ENCODE measurements at places on chromosomes 16 and 17.

DNA sequence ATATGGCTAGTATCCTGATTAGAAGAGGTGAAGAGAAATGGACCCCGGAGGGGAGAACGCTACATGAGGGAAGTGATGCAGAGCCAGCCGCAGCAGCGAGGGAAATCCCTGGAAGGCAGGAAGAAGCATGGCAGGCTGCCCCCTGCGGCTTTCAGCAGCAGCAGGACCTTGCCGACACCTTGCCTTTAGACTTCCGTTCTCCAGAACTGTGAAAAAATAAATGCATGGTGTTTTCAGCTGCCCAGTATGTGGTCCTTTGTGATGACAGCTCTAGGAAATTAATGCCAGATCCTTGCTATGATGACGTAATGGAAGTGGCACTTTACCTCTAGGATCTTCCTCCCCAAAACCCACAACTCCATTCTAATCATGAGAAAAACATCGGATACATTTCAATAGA lies 9.7 kb upstream of the ZFP1 start:
- DNase-seq = no peak

GRCh38 chr16:11350921-11351335 lies 5.7 kb downstream of the RMI2 start:
- no peak for DNase-seq

GRCh38 chr16:48353565-48354163 lies 31.5 kb downstream of the SIAH1 start:
- DNase-seq = peak; percentile 73

DNA sequence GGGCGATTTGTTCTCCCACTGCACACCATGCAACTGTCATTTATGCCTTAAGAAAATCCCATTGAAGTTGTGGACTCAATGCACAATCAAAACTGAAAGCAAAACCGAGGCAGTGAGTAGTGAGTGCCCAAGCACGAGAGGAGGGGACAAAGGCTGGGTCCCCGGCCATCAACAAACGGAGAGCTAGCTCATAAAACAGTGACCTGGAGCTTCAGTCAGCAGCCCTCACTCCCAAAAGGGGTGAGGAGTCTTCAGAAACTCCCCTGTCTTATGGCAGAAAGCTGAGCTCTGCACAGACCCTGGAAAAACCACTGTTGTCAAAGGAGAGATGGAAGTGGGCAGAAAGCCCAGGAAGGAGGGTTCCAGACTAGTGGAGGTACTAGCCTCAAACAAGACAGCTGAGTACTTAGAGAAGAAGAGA lies 96.9 kb downstream of the ADCY9 start:
- DNase-seq = no peak

DNA sequence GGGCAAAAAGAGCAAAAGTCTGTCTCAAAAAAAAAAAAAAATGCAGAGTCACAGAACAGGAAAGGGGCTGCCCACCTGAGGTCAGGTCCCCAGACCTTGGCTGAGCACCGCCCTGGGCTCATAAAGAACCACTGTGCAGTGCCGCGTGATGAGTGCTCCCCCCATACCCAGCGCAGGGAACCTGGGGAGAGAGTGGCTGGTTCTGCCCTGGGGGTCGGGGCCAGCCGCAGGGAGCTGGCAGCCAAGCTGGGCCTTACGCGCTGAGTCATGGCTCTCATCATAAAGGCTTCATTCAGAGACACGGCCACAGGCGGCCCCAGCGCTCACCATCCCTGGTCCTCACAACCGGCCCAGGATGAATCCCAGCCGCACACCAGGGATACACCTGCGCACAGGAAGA lies 80.7 kb downstream of the RAB11FIP4 start:
- DNase-seq = no peak

DNA sequence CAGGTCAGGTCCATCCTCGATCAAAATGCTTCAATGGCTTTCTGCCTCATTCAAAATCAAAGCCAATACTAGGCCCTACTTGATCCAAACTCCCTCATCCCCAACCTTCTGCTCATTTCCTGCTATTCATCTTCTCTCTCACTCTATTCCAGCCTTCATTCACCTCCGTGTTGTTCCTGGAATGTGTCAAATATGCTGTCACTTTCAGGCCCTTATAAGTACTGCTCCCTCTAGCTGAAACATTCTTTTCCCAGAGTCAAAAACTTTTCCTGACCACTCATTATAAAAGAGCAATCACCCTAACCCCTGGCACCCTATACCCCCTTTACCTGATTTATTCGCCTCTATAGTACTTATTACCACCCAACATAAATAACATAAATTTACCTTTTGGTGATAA lies 303.7 kb upstream of the PMFBP1 start:
- no peak for DNase-seq

GRCh38 chr17:79791735-79792161 lies 5.1 kb downstream of the CBX8 start:
- no peak for DNase-seq

DNA sequence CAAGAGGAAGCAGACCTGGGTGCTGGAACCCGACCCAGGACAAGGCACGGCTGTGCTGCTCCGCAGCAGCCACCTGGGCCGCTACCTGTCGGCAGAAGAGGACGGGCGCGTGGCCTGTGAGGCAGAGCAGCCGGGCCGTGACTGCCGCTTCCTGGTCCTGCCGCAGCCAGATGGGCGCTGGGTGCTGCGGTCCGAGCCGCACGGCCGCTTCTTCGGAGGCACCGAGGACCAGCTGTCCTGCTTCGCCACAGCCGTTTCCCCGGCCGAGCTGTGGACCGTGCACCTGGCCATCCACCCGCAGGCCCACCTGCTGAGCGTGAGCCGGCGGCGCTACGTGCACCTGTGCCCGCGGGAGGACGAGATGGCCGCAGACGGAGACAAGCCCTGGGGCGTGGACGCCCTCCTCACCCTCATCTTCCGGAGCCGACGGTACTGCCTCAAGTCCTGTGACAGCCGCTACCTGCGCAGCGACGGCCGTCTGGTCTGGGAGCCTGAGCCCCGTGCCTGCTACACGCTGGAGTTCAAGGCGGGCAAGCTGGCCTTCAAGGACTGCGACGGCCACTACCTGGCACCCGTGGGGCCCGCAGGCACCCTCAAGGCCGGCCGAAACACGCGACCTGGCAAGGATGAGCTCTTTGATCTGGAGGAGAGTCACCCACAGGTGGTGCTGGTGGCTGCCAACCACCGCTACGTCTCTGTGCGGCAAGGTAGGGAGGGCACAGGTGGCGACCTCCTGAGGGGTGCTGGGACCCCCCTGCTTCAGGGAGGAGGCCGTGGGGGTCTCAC lies 667 bp downstream of the FSCN2 start:
- DNase-seq = no peak

DNA sequence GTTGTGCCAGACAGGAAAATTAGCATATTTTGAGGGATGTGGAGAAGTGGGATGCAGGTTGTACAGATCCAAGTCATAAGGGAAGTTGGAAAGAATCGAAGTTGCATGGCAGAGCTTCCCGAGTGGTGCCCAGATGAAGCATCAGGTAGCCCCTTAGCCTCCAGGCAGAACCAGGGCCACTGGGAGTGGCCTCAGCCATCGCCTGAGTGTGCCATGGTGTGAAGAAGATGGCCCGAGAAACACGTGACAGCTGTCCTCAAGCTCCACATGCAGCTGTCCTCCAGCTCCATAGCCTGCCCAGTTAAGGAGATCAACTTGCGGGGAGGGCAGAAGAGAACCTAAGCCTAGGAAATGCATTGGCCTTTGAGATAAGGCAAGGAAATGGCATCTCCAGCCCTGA lies 33.5 kb downstream of the TMC6 start:
- DNase-seq = no peak

DNA sequence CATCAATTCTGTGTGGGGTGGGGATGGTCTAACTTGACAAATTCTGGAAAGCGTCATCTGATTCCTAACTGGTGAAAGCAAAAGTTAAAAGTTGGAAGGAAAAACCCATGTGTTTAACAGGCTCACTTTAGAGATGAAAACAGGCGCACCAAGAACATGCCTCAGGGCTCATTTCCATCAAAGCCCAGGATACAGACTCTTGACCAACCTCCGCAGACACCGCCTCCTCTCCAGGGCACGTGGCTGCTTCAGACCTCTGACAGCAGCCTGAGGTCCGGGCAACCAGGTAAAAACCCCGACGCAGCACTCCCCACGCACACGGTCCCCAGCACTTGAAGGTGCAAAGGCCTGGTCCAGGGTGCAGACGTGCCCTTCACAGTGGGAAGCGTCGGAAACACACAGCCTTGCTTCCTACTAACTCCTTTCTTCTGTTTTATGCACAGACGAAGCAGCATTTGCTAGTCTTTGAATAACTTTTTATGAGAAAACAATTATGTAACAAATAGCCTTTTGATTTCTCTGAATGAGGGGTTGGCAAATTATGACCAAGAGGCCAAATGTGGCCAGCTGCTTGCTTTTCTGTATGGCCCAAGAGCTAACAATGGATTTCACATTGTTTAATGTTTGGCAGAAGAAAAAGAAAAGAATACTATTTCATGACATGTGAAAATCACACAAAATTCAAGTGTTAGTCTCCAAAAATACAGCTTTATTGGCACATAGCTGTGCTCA lies 44.2 kb upstream of the TRAP1 start:
- no peak for DNase-seq

GRCh38 chr17:76903631-76904030 lies 35.4 kb downstream of the MGAT5B start:
- DNase-seq = no peak

DNA sequence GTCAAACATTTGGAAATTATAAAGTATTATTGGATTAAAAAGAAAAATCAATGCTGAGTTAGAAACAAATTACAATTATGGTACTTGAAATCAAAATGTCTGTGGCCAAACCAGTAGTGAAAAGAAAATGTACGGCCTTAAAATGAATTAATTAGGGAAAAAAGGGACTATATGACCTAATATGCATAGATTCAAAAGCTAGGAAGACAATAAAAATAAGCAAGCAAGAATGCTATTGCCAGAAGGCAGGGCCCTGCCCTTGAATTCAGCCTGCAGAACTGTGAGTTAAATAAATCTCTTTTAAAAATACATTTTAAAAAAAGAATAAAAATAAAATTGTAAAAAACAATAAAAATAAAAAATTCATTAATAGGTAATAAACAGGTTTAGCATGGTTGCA lies 88.7 kb downstream of the TRIM37 start:
- no peak for DNase-seq

DNA sequence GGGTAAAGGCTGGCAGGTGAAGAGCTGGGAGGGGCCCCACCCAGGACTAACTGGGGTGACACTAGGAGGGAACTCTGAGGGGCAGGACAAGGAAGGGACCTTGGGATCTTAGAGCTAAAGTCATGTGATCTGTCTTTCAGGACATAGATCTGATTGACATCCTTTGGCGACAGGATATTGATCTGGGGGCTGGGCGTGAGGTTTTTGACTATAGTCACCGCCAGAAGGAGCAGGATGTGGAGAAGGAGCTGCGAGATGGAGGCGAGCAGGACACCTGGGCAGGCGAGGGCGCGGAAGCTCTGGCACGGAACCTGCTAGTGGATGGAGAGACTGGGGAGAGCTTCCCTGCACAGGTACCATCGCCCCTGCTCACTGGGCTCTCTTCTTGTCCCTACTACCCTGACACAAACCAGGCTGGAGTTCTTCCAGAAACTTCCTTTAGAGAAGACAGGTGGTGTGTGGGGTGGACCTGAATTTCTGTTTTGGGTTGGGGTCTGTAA lies 8.1 kb downstream of the NFE2L1 start:
- DNase-seq = no peak

DNA sequence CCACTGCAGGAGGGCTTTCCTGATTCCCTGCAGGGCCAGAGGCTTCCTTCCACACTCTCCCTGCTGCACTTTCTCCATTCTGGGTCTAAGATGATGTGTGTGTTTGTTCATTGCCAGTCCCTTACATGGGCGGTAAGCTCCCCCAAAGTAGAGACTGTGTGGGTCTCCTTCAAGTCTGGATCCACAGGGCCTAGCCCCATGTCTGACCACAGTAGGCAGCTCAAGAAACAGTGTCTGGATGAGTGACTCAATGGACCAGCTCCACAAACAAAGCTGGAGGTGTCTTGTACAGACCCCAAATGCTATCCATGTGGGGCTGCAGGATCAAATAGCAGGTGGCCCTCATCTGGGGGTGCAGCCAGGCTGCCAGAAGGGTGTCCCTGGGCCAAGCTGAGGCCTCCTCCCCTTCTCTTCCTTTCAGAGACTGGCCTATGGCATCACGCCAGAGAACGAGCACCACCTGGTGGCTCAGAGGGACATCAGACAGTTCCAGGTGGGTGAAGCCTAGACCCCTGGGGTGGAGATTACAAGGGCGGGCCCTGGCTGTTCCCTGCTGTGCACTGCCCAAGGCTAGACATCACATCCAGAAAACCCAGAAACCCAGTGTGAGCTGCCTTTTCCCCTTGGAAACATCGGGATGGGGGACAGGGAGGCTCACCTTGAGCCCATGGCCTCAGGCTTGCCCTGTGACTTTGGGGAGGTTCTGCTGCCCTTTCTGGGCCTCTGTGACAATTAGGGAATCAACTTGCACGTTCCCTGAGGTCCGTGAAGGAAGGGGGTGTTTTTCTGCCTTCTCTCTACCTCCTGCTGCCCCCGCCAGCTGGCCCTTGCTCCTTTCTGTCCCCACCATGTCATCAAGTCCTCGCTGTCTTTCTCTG lies 45.9 kb downstream of the SLC6A2 start:
- peak; percentile 21 for DNase-seq

DNA sequence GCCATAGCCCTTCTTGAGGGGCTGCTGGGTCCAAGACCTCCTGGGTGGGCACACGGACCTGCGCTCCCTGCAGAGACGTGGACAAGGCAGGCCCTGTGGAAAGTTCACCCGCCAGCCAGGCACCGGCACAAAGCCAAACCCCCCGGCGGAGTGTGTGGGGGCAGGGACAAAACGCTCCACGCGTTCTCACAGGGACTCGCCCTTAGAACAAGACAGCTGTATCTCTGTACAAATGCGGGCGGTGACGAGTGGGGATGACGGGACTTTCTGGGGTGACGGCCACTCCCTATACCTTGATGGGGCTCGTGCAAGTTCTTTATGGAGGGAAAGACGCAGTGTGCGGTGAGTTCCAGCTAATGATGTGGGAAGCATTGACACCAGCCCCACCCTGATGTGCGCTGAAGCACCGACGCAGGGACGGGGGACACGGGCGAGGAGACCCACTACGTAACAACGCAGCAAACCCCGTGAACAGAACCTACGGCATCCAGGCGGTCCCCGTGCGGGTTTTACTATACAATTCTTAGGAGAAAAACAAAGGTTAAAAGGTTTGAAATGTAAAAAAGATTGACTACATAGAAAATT lies 49.4 kb downstream of the LMF1 start:
- DNase-seq = no peak

DNA sequence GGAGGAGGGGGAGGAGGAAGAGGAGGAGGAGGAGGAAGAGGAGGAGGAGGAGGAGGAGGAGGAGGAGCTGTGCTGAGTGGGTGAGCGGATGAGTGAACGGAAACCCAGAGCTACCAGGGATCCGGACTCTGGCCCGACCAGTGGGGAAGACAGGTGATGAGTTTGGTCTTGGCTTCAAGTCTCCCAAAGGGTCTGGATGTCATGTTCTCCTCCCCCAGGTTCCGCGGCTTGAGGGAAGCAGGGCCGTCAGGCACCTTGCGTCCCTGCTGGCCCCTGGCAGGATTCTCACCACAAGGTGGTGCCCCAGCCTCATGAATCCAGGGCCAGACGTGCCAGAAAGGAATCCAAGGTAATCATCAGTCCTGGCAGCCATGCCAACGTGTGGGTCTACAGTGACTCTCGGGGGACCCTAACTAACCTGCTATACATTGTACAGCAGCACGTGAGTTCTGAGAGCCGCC lies 13.5 kb upstream of the ABAT start:
- peak; percentile 15 for DNase-seq
